T47D (cell line): ENCODE measurements at places on chromosomes 13 and 19.
A peak's percentile ranks its signal among the peaks of the same experiment; 100 is the strongest.

DNA sequence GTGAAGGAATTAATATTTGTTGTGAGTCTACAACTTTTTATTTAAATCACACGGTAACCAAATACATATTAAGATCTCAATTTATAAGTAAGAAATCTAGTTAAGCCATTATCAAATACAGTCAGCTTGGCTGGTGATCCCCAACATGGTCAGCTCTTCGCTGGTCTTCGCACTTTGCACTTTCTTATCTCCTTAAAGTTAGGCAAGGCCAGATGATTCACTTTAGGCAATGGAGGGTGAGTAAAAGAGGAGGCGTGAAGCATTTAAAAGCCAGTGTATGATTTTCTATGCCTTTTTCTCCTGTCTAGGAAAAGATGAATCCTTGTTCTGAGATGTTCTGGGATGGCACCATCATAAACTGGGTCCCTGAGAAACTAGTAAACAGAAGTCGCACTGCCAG lies 793.7 kb upstream of the ARGLU1 start:
- DNase-seq, result no peak

DNA sequence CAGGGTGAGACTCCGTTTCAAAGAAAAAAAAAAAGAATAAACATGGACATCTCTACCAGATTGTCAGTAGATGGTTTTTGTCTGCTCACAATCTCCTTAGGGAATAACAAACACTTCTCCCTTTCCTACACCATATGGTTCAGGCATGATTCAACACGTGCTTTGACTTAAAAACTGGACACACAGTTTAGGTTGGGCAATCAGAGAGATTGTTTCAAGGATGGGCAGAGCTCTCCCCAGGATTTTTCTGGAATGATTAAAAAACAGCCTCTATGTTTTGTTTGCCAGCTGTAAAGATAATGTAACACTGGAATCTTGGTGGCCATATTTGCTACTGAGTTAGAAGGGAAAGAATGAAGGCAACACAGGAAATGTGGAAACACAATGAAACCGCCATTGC lies 150.1 kb upstream of the TSC22D1 start:
- no peak for DNase-seq

- no peak for DNase-seq
Observed at GRCh38 chr13:93328943-93329342, 102.3 kb downstream of the GPC6 start.

DNA sequence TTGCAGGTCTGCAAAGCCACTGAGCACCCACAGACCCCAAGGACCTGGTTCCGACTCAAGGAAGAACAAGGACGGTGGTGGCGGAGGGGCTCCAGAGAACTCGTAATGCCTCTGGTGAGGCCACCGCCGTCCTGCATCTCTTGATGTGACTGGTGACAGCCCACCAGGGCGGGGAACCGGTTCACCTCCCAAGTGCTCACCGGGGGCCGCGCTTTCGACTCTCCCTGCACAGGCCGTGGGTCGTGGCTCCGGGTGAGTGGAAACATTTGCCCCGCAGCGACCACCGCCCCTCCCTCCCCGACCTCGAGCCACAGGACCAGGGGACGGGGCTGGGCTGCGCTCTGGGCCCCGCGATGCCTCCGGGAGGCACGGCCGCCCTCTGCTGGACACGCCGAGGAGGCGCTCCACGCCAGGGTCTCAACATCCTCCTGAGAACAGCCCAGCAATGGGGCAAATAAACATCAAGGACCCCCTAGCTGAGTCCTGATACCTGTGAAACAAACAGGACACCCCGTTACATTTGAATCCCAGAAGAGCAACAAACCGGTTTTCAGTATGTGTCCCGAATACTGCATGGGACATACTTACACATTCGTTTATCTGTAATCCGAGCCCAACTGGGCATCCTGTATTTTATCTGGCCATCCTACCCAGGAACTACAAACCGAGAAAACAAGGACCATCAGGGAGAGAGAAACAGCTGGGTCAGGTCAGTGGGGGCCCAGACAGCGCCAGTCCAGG lies 3.9 kb upstream of the PLPP2 start:
- DNase-seq, result no peak

DNA sequence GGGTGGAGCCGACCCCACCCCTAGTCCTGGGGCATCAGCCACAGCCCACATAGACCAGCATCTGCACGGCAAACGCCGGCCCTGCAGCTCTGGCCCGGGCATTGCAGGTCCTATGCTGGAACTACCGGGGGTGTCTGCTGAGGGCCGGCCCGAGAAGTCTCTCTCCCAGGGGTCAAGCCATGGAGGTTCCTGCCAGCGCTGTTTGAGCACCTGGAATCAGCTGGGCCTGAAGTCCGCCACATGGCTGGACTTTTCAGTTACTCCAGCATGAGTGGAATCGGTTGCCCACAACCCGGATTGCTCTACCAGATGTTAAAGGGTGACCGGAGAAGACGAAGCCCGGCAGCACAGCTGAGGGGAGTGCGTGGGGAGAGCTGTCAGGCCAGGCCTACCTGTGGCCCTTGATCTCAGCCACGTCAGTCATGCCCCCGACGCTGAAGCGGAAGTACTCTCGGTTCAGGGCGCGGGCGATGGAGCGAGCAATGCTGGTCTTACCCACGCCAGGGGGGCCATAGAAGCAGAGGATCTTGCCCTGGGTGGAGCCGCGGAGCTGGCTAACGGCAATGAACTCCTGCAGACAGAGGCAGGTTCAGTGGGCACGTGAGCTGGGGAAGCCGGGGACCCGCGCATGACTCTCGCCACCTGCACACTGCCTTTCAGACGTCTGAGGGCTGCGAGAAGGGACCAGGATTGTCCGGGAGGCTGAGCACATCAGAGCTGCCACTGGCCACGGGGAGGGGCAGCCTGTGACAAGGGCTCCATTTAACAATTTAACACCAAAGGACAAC lies 8.7 kb downstream of the RPL36 start:
- no peak for DNase-seq

- no peak for DNase-seq
Observed at GRCh38 chr19:2424686-2425621, 2.4 kb downstream of the TIMM13 start.

DNA sequence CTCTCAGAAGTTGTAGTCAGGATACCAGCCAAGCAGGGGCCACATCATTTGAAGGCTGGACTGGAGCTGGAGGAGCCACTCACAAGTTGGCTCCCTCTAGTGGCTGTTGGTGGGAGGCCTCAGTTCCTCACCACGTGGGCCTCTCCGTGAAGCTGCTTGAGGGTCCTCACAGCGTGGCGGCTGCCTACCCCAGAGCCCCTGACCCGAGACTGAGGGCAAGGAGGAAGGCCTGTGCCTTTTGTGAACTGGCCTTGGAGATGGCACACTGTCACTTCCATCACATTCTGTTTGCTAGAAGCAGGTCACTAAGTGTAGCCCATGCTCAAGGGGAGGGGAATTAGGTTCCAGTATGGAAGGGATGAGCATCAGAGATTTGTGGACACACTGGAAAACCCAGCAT lies 14.6 kb downstream of the GNA11 start:
- DNase-seq, result peak; percentile 62

DNA sequence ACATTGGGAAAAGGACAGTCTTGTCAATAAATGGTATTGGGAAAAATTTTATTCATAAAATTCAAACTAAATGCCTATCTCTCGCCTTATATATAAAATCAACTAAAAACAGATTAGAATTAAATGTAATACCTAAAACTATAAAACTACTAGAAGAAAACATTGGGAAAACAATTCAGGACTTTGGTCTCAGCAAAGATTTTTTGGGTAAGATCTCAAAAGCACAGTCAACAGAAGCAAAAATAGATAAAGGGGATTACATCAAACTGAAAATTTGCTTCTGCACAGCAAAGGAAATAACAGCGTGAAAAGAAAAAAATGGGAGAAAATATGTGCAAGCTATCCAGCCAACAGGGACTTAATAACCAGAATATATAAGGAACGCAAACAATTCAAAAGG lies 24.3 kb upstream of the ZC3H13 start:
- DNase-seq, result no peak

DNA sequence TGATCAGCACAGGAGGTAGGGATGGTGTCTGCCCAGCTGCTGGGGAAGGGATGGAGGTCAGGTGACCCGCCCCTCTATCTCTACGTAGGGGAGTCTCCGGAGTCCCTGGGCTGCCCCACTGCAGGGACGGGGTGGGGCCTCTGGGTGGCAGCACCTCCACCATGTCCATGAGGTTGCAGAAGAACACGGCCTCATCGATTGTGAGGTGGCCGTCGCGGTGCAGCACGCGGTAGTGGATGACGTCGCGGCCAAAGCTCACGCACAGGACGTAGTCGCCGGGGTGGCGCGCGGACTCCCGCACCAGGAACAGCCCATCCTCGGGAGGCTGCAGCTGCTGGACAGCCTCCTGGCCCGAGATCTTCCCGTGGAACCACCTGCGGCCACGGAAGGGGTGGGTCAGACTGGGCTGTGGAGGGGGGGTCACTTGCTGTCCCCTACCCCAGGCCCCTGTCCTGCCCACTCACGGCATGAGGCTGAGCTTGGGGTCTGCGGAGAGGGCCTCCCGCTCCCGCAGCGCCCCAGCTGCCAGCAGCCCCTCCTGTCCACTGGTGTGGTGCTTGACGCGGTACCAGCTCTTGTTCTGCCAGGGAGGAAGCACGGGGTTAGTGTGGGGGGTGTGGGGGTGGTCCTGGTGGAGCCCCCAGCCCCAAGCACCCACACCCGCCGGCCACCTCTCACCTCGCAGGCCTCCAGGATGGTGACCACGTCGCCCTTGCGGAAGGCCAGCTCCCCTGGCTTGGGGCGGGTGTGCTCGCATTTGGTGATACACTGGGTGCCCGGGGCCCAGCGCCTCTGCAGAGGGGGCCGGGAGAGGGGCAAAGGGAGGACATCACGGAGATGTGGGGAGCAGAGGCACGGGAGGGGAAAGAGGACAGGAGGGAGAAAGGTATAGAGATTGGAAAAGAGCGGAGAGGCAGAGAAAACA lies 2.3 kb downstream of the MATK start:
- peak; percentile 46 for DNase-seq

DNA sequence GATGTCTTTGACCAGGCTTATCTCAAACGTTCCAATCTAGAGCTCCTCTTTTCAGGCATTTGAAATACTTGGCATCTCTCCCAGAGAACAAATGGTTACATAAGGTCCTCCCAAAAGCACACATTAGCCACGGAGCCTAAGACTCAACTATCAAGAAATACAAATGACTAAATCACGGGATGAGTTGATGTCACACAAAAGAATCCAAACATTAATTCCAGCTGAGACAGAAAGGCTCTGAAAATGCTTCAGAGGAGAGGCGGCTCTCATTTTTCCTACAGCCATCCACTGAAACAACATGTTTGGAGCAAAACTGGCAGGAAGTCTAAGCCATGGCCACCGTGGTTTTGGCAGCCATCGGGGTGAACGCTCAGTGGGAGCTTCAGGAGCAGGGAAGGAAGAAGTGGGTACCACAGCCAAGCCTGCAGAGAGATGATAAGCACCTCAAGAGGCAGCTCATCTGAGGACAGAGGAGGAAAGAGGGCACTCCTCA lies 122.5 kb downstream of the STK24 start:
- DNase-seq, result no peak

- no peak for DNase-seq
Observed at GRCh38 chr19:7257148-7258040, 36.8 kb downstream of the INSR start.

GRCh38 chr13:82713687-82714405 lies 1168.4 kb downstream of the SLITRK1 start:
- DNase-seq, result no peak

DNA sequence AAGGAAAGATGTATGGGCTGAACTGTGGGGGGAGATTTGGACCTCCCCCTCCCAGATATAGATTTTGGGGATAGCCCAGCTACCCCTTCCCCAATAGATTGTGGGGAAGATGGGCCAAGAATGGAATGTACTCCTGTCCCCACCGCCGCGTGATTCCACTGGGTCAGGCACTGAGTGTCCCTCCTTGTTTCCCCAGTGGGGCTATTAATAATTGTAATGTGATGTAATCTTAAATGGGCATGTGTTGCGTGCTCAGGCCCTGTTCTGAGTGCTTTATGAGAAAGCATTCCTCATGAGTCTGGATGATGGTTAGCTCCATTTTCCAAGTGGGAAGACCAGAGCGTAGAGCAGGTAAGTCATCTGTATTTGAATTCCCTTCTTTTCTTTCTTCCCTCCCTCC lies 1.4 kb downstream of the PSMD8 start:
- DNase-seq, result no peak

DNA sequence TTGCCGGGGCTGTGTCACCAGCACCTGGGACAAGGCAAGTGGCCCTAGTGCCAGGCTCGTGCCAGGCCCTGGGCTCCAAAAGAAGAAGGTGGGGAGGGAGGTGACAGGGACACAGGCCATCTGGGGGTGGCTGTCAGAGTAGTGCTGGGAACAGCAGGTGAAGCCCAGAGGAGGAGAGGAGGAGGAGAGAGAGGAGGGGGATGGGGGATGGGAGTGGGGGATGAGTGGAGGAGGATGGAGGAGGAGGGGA lies 18.7 kb downstream of the LSM4 start:
- DNase-seq, result no peak

- no peak for DNase-seq
Observed at GRCh38 chr19:28492621-28493020, 720.3 kb downstream of the UQCRFS1 start.

GRCh38 chr13:100798739-100799361 lies 124.3 kb upstream of the TMTC4 start:
- DNase-seq, result no peak

GRCh38 chr13:80469853-80470381 lies 129.0 kb upstream of the SPRY2 start:
- no peak for DNase-seq

GRCh38 chr19:16342002-16342715 lies 17.5 kb downstream of the KLF2 start:
- DNase-seq, result no peak

- DNase-seq, result no peak
Observed at GRCh38 chr13:31131470-31131961, 30.2 kb downstream of the HSPH1 start.

GRCh38 chr13:46682015-46682414 lies 114.9 kb downstream of the ESD start:
- no peak for DNase-seq

DNA sequence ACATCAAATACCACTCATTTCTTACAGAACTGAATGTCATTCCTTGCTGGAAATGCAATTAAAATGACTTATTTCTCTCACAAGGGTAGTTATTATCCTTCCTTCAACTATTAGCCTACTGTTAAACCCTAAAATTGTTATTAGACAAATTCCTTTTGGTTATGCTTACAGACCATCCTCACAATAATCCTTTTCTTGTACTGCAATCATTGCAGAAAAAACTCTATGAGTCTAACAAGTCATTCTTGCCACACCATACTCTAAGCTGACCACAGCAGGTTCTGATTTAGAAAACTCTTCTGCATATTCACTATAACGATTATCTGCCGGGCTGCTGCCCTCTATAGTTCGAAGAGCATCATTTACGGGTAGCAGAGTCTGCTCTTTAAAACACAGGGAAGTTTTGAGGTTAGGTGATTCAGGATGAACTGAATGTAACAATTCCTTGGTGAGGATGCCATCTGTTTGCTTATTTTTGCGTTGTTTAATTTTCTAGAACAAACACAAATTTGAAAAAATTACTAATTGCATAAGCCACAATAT lies 38.2 kb downstream of the MTMR6 start:
- DNase-seq, result no peak
